ENCODE measurements at places on chromosomes 2 and 18.

GRCh38 chr2:217410681-217410960 is 550.8 kb upstream of the TNP1 start:
- DNase-seq: no peak

DNA sequence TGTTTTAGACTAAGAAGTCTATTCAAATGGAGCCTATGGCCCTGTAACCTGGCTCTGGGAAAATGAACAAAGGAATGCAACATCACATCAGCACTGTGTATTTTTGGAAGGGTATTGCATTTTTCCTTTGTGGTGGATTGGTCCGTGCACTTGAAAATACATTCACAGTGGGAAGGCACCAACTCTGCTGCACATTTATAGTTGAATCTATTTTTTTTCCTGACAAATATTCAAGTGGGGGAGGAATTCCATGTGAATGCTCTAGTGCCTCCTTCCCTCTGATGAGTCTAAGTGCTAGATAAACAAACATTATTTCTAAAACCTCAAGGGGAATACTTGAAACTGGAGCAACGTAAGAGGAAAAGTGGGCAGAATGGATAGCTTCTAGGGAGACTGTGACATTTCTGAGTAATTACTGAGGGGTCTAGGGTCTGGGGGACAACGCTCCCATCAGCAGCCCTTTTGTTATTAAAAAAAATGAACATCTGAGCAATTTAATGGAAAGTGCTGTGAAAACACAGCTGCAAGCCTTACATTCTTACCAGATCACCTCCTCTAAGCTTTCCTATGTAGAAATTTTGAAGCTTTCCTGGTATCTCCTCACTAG is 208.2 kb downstream of the SLC8A1 start:
- DNase-seq: no peak

- DNase-seq: no peak
These were observed 66.4 kb downstream of the OSR1 start for GRCh38 chr2:19292007-19292406.

DNA sequence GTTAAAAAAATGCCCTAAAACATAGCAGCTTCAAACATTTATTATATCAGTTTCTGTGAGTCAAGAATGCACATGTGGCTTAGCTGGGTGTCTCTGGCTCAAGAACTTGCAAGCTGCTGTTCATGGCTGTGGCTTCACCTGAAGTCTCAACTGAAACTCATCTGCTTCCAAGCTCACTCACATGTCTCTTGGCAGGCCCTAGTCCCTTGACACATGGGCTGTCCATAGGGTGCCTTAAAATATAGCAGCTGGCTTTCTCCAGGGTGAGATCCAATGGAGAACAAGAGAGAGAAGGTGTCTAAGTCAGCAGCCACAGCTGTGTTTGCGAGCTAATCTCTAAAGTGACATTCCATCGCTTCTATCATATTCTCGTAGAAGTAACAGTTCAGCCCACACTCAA is 152.8 kb downstream of the DSEL start:
- no peak for DNase-seq

DNA sequence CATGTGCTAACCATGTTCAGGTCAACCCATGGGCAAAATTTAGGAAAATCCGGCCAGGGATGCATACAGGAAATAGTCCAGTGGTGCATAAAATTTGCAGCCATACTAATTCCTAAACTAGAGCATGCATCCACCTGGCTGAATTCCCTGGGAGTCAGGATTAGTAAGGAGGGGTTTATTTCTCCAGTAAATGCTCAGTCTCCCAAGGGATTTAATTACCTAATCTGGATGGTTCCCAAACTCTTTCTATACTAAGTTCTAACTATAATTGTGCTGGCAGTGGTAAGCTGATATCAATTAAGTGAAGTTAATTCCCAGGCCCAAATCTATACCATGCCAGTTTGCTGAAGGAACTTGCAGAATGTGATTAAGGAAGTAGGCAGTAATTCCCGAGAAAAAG is 26.2 kb upstream of the EVA1A start:
- DNase-seq: no peak

DNA sequence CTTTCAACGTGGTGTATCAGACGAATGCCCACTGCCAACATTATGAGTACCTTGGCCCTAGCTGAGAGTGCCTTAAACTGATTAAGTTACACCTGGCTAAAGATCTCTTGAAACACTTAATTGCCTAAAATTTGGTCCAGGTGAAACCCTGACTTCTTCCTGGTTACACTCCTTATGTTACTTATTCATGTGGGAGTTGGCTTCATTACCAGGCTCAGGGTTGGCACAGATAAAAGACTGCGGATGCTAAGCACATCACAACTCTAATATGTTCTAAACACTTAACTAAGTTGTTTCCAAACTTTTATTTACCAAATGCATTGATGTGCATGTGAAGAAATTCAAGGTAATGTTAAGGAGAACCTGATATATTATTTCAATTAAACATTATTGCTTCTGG is 298.9 kb downstream of the TCF4 start:
- no peak for DNase-seq

GRCh38 chr2:162370931-162371330 is 27.0 kb downstream of the GCA start:
- no peak for DNase-seq
